ENCODE measurements at places on chromosomes 4 and X.

GRCh38 chr4:112748352-112748878, 111.5 kb downstream of the LARP7 start:
- no peak overlapping the region for H3K4me3 ChIP-seq
- H3K27me3 ChIP-seq: peaks cover 27% of the 10 kb centered on the region
- no peaks in the 10 kb centered on the region for H3K4me1 ChIP-seq
- H3K27ac ChIP-seq: no peak overlapping the region
- DNase-seq: no peak

DNA sequence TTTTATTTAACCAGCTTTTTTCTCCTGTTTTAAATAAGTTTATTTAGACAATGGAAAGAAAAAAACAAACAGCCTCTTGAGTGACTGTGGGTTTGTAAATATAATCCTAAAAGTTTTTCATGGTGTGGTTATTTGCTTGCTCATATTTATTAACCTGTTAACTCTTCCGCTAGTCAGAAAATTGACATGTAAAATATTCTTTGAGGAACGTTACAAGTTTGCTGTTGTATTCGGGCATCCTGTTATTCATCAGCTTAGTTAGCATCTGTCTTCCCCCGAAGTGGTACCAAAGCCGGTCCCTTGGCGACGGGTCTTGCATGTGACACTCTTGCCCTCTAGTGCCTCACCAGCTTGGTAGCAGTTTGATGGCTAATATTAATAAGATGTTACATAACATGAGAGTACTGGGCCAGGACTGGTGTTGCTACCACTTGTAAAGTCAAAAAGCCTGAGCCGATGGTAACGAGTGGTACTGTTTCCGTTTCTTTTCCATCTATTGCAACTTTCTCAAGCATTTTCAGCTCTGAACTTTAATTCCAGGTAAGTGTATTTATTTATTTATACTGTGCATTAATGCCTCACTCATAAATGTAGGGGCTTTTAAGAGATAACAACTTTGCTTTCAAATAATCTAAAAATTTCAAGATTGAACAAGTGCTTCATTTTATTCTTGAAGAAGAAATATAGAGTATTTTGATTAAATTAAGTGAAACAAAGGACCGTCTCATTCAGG, at the start of gene NDST3:
TSS of gene NDST3 (plus strand) at position 434 of the 733 bp plus-strand sequence. CDS start 19,425 bp downstream, outside the sequence.
- H3K4me1 ChIP-seq: peaks cover 7% of the 10 kb centered on the region
- peaks cover 52% of the 10 kb centered on the region for H3K27me3 ChIP-seq
- DNase-seq: no peak
- H3K36me3 ChIP-seq: peaks cover 2% of the 10 kb centered on the region
- H3K27ac ChIP-seq: no peak within 1 kb of the TSS
- H3K4me3 ChIP-seq: peak within 1 kb of the TSS; percentile 69

DNA sequence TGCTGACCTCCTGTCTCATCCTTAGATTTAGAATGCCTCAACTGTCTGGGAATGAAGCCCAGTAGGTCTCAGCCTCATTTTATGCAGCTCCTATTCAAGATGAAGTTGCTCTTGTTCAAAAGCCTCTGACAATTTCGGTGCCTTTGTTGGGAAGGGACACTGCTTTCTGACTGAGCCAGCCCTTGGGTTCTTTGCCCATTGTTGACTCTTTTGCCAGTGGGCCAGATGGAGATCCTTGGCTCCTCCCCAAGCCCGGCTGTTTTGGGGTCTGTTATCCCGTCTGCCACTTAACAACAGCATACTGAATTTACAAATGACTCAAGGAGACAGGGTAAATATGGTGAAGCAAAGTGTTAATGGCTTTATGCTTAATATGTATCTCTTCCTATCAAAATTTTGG, 58.3 kb upstream of the PRKX start:
- no peaks in the 10 kb centered on the region for H3K36me3 ChIP-seq
- H3K4me3 ChIP-seq: no peak overlapping the region
- peaks cover 1% of the 10 kb centered on the region for H3K4me1 ChIP-seq
- H3K27me3 ChIP-seq: peaks cover 8% of the 10 kb centered on the region

DNA sequence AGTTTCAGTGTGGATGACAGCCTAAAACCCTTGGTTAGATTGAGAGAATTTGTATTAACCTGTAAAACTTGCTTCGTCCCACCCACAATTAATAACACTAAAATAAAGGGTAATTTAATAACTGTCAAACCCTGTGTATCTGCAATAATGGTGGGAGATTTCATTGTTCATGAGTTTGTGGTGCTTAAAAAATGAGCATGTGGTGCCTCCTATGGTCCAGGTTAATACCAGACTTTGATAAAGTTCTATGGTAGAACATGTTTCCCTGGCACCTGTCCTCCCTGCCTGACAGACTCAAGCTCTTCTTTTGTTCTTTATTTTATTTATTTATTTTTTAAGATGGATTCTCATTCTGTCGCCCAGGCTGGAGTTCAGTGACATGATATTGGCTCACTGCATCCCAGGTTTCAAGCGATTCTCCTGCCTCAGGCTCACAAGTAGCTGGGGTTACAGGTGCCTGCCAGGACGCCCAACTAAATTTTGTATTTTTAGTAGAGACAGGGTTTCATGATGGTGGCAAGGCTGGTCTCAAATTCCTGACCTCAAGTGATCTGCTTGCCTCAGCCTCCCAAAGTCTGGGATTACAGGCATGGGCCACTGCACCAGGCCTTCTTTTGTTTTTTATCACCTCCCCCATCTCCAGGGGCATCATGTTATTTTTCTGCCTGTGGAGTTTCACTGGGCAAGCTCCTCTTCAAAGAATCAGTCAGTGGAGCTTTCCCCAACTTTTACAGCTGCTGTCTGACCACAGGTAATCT, 289.2 kb downstream of the NR3C2 start:
- H3K27me3 ChIP-seq: peaks cover 2% of the 10 kb centered on the region
- DNase-seq: no peak
- H3K4me1 ChIP-seq: no peaks in the 10 kb centered on the region
- H3K4me3 ChIP-seq: no peak overlapping the region
- H3K36me3 ChIP-seq: no peaks in the 10 kb centered on the region

- peaks cover 21% of the 10 kb centered on the region for H3K4me1 ChIP-seq
- no peaks in the 10 kb centered on the region for H3K27me3 ChIP-seq
- no peak overlapping the region for H3K27ac ChIP-seq
Measured at GRCh38 chrX:1584237-1585011, 7.0 kb upstream of the AKAP17A start.

DNA sequence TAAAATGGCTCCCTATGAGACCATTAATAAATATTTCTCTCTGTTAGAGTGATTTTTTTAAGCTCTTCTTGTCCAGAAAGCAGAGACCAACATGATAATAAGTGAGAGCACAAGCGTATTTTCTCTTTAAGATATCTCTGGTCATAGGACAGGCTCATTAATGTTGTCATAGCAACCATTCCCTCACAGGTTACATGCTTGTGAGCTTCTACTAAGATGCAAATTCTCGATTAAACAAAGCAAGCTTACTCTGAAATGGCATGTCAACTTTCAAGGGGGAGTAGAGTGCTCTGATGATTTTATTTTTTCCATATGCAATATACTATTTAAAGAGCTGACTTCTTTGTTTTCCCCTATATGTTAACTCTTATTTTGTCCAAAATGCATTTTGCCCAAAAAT, 487.2 kb upstream of the LCORL start:
- H3K27me3 ChIP-seq: no peaks in the 10 kb centered on the region
- no peaks in the 10 kb centered on the region for H3K36me3 ChIP-seq
- H3K27ac ChIP-seq: no peak overlapping the region
- DNase-seq: no peak
- no peaks in the 10 kb centered on the region for H3K4me1 ChIP-seq

DNA sequence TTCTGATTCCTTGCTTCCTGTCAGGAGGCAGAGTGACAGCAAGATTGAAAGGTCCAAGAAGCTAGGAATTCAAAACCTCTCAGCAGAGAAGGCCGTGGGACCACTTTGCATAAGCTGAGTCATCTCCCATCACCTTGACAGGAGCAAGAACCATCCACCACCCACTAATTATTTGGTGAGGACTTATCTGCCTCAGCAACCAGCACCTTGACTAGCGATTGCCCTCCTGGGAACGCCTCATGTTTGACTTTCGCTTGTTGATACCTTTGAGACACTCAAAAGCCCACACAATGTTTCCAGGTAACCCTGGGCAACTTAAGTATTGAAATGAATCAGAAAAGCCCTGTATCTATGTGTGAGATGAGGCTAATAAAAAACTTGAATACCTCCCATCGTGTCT, 233.5 kb upstream of the GYPA start:
- no peak overlapping the region for H3K4me3 ChIP-seq
- H3K27me3 ChIP-seq: no peaks in the 10 kb centered on the region
- no peaks in the 10 kb centered on the region for H3K4me1 ChIP-seq
- no peaks in the 10 kb centered on the region for H3K36me3 ChIP-seq
- H3K27ac ChIP-seq: no peak overlapping the region

DNA sequence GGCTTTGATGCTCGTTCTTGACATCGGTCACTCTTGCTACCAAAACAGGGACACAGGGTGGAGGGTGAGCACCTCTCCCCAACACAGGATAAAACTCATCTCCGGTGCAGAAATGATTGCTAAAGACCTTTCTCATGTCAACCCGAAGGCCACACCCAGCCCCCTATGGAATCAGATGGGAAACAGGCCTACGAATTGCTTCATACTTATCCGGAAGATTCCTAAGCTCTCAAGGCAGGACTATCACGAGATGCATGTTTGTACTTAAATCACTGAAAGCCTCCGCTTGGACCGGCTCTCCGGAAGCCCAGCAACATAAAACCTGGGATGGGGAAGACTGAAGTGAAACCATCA, 74.9 kb downstream of the MTMR1 start:
- H3K4me1 ChIP-seq: peaks cover 2% of the 10 kb centered on the region
- H3K27ac ChIP-seq: no peak overlapping the region
- no peaks in the 10 kb centered on the region for H3K36me3 ChIP-seq
- no peak overlapping the region for H3K4me3 ChIP-seq
- no peaks in the 10 kb centered on the region for H3K27me3 ChIP-seq

DNA sequence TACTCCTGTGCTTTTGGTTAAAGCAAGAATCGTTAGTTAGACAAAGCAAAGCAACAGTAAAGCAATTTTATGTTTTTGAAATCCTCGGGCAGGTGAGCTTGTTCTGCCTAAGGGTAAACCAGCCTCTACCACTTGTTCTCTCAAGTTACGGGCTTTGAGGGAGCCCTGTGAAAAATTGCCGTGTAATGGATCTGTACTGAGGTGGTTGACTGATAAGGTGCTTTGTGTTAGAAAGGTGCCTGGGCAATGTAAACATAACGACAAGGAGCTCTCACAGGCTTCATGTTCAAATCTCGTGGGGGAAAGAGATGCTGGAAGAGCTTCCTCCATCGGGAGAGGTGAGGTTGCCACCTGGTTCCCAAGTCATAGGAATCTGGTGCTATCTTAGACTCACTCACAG, 111.8 kb downstream of the TRAPPC11 start:
- H3K27ac ChIP-seq: no peak overlapping the region
- H3K4me1 ChIP-seq: no peaks in the 10 kb centered on the region
- no peak overlapping the region for H3K4me3 ChIP-seq
- no peaks in the 10 kb centered on the region for H3K27me3 ChIP-seq

DNA sequence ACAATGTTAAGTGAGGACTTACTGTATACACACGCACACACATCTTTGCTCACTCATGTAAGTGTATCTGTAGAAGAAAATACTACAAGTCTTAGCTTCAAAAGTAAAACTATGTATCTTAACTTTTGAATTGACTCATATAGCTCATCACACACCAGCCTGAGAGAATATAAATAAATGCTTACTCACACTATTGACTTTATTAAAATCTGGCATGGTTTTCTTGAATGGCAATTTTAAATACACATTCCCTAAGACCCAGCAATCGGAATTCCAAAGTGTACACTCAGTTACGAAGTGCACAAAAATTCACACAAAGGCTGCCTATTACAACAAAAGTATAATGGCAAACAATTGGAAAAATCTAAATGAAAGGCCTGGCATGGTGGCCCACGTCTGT, 2.0 kb downstream of the ERCC6L start:
- H3K27me3 ChIP-seq: no peaks in the 10 kb centered on the region
- no peak overlapping the region for H3K27ac ChIP-seq
- peaks cover 14% of the 10 kb centered on the region for H3K36me3 ChIP-seq
- H3K4me3 ChIP-seq: peak overlapping the region; percentile 54
- peaks cover 14% of the 10 kb centered on the region for H3K4me1 ChIP-seq
- DNase-seq: no peak

GRCh38 chrX:24426340-24426913, 38.7 kb upstream of the PDK3 start:
- no peaks in the 10 kb centered on the region for H3K27me3 ChIP-seq
- H3K36me3 ChIP-seq: no peaks in the 10 kb centered on the region
- H3K4me3 ChIP-seq: no peak overlapping the region
- H3K27ac ChIP-seq: no peak overlapping the region

DNA sequence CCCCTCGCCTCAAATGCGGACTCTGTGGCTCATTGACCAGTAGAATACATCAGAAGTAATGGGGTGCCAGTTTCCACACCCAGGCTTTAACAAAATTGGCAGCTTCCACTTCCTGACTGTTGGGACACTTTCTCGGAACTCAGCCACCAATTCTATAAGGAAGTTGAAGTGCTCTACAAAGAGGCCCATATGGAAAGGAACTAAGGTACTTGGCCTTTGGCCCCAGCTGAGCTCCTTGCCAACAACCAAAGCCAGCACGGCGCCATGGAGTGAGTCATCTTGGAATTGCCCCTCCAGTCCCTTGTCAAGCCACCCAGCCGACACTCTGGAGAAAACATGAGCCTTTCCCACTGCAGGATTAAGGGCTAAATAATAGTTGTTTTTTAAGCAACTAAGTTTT, 262.2 kb upstream of the INTU start:
- H3K4me3 ChIP-seq: no peak overlapping the region
- no peak for DNase-seq
- H3K27me3 ChIP-seq: no peaks in the 10 kb centered on the region
- H3K4me1 ChIP-seq: no peaks in the 10 kb centered on the region
- H3K36me3 ChIP-seq: no peaks in the 10 kb centered on the region
- H3K27ac ChIP-seq: no peak overlapping the region

DNA sequence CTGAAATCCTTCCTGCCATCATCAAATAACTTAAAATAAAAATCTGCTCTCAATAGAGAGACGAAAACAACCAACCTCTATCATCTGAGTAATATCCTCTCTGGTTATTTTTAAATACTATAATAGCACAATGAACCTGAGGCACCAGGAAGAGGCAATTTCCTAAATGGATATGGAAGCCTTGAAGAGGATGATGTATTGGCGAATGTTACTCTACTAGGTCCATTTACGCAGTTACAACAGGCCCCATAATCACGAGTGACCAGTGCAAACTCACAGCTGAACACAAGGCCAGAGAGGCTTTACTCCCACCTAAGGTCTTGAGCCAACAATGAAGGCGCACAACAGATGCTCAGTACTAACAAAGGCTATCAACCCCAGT, 678.8 kb upstream of the NR3C2 start:
- H3K4me1 ChIP-seq: no peaks in the 10 kb centered on the region
- H3K27ac ChIP-seq: no peak overlapping the region
- no peaks in the 10 kb centered on the region for H3K27me3 ChIP-seq
- H3K36me3 ChIP-seq: no peaks in the 10 kb centered on the region

DNA sequence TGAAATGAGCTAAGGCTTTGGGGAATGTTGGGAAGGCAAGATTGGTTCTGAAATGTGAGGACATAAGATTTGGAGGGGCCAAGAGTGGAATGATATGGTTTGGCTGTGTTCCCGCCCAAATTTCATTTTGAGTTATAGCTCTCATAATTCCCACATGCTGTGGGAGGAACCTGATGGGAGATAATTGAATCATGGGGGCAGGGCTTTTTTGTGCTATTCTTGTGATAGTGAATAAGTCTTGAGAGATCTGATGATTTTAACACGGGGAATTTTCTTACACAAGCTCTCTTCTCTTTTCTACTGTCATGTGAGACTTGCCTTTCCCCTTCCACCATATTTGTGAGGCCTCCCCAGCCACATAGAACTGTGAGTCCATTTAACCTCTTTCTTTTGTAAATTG, 157.6 kb upstream of the C1QTNF7 start:
- no peak for DNase-seq
- H3K4me1 ChIP-seq: no peaks in the 10 kb centered on the region
- H3K4me3 ChIP-seq: no peak overlapping the region
- H3K36me3 ChIP-seq: no peaks in the 10 kb centered on the region
- H3K27ac ChIP-seq: no peak overlapping the region

All from activated T-helper 2 cell treated with anti-CD3 and anti-CD28 coated beads, Interferon-gamma antibody, Interleukin-2, Interleukin-4, amounts not matched to agents 10 μg/mL and 5 μg/mL and 100 μg/mL, durations not matched to agents 14 hours and 24 hours and 36 hours (primary cell).